Activated T-helper 1 cell treated with anti-CD3 and anti-CD28 coated beads, Interleukin-2, amount 50 U/mL, for 16 hours (primary cell): ENCODE measurements at places on chromosomes 2 and 18.

GRCh38 chr18:28541276-28541930 is 364.5 kb upstream of the CDH2 start:
- no peak for DNase-seq

DNA sequence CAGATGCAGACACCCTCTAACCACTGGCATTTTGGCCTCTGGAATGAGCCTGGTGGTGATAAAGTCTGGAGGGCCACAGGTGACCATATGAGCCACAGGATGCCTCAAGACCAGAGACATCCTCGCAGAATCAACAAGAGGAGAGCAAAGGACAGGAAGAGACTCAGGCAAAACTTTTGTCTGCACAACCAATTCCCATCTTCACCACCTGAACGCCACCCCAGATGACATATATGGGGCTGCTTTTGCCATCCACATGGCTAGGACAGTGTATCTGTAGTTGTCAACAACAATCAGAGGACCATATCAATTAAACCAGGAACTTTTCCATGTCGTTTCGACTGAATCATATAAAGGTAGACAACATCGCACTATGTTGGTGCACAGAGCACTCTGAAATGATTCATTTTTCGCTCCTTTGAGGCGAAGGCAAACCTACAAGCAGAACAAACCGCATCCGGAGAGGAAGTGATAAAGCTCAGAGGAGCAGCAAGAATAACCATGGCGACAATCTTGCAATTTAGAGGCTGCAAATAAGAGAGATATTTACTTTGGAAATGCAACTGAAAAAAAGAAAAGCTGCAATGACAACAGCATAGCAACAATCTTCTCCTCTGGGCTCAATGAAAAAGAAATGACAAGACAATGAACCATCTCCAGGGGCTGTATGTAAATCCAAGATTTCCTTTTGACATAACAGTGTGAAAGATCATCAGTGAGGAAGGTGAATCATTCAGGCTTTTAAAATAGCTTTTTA is 204.5 kb downstream of the ARL4C start:
- DNase-seq, result peak; percentile 50

DNA sequence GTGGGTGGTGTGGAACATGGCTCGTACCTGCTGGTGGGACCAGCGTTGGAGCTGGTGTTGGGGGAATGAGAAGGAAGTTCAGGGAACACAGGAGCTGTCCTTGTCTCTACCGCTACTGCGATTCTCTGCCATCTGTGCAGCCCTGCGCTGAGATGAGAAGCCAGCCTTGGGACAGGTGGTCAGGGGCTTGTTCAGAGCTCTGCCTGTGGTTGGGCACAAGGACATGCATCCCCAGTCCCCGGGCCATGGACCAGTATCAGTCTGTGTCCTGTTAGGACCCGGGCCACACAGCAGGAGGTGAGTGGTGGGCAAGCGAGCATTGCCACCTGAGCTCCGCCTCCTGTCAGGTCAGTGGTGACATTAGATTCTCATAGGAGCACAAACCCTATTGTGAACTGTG is 164.4 kb downstream of the TSN start:
- DNase-seq, result no peak

GRCh38 chr2:98921062-98921461 is 15.0 kb downstream of the CRACDL start:
- DNase-seq, result no peak

- no peak for DNase-seq
These were observed 13.6 kb upstream of the GPR35 start for GRCh38 chr2:240611601-240612210.

DNA sequence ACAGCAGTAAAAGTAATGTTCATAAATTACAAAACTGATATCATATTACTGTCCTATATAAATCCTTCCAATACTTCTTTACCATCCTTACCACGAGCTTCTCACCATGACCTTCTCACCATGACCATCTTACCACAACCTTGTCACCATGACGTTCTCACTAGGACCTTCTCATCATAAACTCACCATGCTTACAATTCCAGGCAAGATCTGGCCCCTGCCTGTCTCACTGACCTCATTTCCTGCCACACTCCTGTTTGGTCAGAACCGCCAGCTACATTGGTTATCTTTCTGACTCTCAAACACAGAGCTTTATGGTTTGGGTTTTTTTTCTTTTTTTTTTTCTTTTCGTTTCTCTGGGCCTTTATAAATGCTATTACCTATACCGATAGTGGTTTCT is 827.6 kb downstream of the RNF144A start:
- DNase-seq, result no peak

- no peak for DNase-seq
These were observed 2.9 kb upstream of the GREB1 start for GRCh38 chr2:11530864-11531465.

- DNase-seq, result no peak
These were observed 171.0 kb upstream of the CAVIN2 start for GRCh38 chr2:192017844-192018243.
